Psoas muscle (tissue), 8 donors: ENCODE measurements at places on chromosomes 3 and 15. TPM values are rescaled to one million over a fixed set of nuclear protein-coding genes. Genes with fewer than 3 reads are reported as not detected.

The ROPN1 gene
- not detected for total RNA-seq

- no peaks in the 10 kb centered on the region for H3K4me1 ChIP-seq
- no peaks in the 10 kb centered on the region for H3K27me3 ChIP-seq
- no peak for DNase-seq
- no peaks in the 10 kb centered on the region for H3K36me3 ChIP-seq
- H3K4me3 ChIP-seq, result no peak overlapping the region
- H3K27ac ChIP-seq, result no peak overlapping the region
Measured at GRCh38 chr3:110881069-110881468, 190.5 kb upstream of the NECTIN3 start.

The GOLGA6L1 gene
- total RNA-seq, result not detected

The LRRC3B gene
- 0.36 TPM for total RNA-seq

The CDV3 gene
- total RNA-seq, result 444 TPM

The AEN gene
- 19.7 TPM for total RNA-seq

- no peaks in the 10 kb centered on the region for H3K36me3 ChIP-seq
- H3K4me1 ChIP-seq, result no peaks in the 10 kb centered on the region
- H3K4me3 ChIP-seq, result no peak overlapping the region
- H3K27ac ChIP-seq, result no peak overlapping the region
- H3K27me3 ChIP-seq, result no peaks in the 10 kb centered on the region
Measured at GRCh38 chr3:106086038-106086437, 217.2 kb upstream of the CBLB start.

GRCh38 chr3:67334588-67334987 lies 319.8 kb downstream of the SUCLG2 start:
- no peaks in the 10 kb centered on the region for H3K4me1 ChIP-seq
- no peak overlapping the region for H3K4me3 ChIP-seq
- no peaks in the 10 kb centered on the region for H3K36me3 ChIP-seq
- no peaks in the 10 kb centered on the region for H3K27me3 ChIP-seq
- DNase-seq, result no peak
- H3K27ac ChIP-seq, result no peak overlapping the region

The NMB gene
- total RNA-seq, result 1.0 TPM
